SW 1271 (cell line): ENCODE measurements at places on chromosomes 2 and 18.

- no peak for DNase-seq
Measured at GRCh38 chr2:156294945-156295580, 37.5 kb downstream of the NR4A2 start.

DNA sequence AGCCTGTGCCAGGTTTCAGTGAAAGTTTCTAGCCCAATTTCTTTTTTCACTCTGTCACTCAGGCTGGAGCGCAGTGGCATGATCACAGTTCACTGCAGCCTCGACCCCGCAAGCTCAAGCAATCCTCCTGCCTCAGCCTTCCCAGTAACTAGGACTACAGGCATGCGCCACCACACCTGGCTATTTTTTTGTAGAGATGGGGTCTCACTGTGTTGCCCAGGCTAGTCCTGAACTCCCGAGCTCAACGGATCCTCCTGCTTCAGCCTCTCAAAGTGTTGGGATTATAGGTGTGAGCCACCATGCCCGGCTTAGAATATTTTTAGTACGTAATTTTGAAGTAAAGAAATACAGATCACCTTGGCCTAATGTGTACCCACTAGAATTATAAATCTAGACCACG, 87.1 kb downstream of the GORASP2 start:
- DNase-seq, result no peak

- no peak for DNase-seq
Measured at GRCh38 chr2:2633017-2633416, 301.9 kb upstream of the MYT1L start.

- DNase-seq, result no peak
Measured at GRCh38 chr2:191846515-191847476, at the start of gene CAVIN2. CAVIN2 (minus strand) TSS chr2:191847088; CDS start chr2:191846925, 163 bp downstream.

- DNase-seq, result no peak
Measured at GRCh38 chr2:219908538-219908937, 281.1 kb downstream of the SLC4A3 start.

GRCh38 chr2:172285010-172285621, 142.3 kb upstream of the ITGA6 start:
- DNase-seq, result no peak

- no peak for DNase-seq
Measured at GRCh38 chr2:142675398-142675797, 202.1 kb upstream of the KYNU start.

- no peak for DNase-seq
Measured at GRCh38 chr18:55323051-55323994, 264.7 kb downstream of the TCF4 start.

DNA sequence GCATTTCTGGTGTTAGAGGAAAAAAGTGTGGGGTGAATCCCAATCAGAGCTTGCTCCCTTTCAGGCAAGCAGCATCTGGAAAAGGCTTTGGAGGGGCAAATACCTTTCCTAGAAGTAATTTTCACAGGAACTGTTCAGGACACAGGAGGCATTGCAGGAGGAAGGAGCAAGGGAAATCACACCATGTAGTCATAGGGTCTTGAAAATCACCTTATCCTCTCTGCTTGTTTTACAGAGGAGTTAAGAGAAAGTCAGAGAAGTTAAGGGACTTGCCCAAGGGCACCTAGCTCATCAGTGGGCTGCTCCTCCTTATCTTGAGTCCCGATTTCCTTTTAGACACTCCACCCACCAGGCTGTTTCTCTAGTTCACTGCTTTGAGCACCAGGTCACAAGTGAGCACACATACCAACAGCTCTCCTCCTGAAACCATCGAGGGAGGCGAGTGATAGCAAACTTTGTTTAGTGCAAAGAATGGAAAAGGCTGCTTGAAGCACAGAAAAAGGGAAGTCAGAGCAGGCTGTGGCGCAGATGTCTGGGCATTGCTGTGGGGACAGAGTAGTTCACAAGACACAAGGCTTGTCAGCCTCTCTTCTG, 89.2 kb upstream of the CXCR4 start:
- DNase-seq, result no peak

GRCh38 chr2:48854681-48855080, 99.2 kb upstream of the LHCGR start:
- no peak for DNase-seq

DNA sequence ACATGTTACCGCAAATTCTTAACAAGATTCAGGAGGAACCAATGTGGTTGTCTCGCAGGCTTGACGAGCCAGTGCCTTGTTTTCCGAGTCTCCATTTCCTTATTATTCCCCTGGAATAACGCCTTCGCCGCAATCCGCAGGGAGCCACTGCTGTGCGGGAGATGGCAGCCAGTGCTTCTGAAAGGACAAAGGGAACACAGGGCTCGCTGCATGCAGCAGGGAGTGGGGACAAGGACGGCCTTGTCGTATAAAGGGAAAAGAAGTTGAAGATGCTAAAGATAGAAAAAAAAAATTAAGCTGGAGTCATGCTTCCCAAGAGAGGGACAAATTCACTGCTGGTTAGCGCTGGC, 221.4 kb downstream of the NDUFA10 start:
- DNase-seq, result no peak

- DNase-seq, result no peak
Measured at GRCh38 chr2:230312638-230313037, 14.4 kb upstream of the SP140L start.

DNA sequence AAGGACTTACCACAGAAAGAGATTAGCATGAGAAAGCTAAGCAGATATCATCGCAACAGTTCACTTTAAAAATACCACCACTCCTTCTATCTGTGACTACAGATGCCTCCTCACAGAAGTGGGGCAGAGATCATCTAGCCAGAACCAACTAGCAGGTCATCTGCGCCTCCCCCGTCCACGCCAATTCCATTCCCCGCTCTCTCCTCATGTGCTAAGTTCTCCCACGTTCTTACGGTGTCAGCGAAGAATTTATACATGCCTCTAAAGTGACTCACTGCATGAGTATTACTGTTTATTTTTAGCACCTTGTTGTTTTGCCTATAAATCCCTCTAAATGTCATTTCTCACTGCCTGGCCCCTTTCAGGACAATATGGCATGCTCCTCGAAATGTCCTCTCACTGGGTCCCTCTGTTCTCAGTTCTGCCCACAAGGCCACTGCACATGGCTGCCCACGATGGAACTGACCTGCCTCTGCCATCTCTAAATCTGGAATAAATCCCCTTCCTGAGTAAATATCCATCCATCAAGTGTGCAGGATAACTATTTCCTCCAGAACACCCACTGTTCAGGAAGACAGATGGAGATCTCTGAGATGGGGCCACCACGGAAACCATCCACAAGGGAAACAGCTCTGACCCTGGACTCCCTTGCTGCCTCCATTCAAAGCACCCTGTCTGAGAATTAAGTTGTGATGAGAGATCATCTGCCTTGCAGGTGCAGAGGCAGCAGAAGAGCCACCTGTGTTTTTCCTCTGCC, 137.7 kb downstream of the IRS1 start:
- peak; percentile 92 for DNase-seq

DNA sequence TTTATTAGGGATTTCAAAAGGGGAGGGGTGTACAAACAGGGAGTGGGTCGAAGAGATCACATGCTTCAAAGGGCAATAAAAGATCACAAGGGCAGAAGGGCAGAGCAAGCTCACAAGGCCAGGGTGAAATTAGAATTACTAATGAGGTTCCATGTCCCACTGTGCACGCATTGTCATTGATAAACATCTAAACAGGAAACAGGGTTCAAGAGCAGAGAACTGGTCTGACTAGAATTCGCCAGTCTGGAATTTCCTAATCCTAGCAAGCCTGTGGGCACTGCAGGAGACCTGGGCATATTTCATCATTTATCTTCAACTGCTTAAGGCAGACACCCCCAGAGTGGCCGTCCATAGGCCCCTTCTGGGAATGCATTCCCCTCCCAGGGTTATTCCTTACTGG, 408.2 kb downstream of the ZNF804A start:
- no peak for DNase-seq

GRCh38 chr18:13289481-13290205, 71.1 kb downstream of the LDLRAD4 start:
- DNase-seq, result no peak

- DNase-seq, result no peak
Measured at GRCh38 chr2:25740810-25741381, 67.5 kb upstream of the DTNB start.

GRCh38 chr2:203646266-203646864, 60.1 kb upstream of the CD28 start:
- no peak for DNase-seq

GRCh38 chr2:234678711-234679110, 181.8 kb upstream of the ARL4C start:
- no peak for DNase-seq

DNA sequence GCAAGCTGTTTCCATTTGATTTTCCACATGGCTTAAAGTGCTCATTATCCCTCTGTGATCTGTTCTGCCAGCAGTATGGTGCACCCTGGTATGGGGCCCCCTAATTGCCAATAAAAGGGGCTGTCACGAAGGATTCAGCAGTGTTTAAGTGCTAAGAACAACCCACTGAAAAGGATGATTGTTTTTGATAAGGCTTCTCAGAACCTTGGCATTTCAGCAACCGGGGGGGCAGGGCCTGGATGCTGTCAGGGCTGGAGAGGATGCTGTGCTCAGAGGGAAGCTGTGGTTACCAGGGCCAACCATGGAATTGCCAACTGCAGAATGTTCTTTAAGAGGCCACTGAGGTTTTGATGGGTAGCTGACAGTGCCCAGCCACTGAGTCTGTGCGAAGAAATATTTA, 117.8 kb downstream of the CTIF start:
- no peak for DNase-seq

GRCh38 chr2:98487806-98488189, 43.1 kb downstream of the INPP4A start:
- DNase-seq, result peak; percentile 7

DNA sequence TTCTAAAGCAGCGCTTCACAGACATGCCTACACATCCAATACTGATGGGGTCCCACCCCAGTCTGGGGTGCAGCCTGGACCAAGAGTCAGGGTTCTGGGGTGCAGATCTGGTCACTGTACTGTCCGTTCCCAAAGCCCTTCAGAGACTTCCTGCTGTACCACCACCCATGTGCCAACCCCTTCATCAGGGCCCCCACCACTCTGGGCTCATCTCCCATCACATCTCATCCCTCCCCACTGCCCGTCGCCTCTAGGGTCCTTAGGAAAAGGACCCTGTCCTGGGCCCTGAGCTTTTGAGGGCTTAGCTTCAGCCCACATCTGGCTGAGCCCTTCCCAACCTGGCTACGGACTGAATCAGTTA, 37.9 kb upstream of the ID2 start:
- no peak for DNase-seq

DNA sequence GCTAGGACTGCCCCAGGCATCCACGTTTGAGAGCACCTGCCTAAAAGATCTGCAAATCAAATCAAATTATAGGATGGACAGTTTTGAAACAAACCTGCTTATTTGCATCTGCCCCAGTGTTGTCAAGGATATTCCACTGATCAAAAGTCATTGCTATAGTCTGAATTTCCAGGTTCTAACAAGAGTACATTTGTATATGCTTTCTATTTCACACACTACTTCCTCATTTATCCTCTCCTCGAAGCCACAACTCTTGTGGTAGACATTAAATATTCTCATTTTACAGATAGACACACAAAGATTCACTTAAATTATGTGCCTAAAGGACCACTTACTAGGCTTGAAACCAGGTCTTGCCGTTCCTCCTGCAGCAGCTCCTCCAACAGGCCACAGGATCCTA, 11.9 kb upstream of the TET3 start:
- no peak for DNase-seq

- no peak for DNase-seq
Measured at GRCh38 chr18:32980896-32981295, 208.1 kb upstream of the KLHL14 start.

DNA sequence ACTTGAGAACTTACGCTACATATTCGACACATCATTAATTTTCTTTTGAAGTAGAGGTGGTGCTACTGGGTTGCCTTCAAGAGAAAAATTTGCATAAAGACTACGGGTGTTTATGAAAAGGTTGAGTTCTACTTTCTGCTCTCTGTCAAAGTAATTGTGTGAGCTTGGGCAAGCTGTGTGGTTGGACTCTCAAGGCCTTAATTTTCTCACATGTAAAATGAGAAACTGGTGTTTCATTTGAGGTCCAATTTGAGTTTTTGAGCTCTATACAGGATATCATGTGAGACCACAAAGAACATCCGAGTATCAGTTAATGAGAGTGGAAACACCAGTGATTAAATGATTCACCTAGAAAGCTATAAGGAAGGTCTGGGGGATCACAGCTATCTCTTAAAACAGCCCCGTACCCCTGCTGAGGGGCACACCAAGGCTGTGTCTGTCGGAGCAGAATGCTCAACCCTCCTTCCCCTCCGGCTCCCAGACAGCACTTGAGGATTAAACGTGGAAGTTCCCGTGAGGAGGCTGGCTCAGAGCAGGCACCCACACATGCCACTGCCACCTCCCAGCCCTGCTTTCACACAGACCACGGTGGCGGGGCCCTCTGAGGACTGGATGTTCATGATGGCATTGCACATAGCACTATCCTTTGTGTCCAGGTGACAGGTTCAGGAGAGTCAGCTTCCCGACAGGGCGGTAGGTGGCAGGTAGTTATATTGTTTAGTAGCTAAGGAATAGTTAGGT, 191.8 kb downstream of the RNF144A start:
- no peak for DNase-seq

DNA sequence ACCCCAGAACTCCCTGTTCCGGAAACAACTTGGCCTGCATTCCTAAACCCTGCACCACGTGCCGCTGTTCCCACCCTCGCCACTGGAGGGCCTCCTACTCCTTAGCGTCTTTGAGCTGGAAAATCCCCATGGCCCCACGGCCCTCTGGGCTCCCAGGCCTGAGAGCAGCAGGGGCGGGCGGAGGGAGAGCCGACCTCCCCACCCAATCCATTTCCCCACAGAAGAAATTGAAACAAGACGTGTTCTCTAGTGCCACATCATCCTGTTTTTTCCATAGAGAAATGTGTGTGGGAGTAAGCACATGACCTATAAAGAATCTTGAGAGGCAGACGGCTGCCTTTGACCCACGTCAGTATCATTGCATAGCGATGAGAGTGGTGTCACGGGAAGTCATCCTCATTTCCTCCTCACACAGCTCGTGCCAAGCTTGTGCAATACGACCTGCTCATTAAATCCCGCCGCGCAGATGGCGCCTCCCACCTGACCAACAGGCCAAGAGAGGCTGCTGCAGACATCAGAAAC, 79.2 kb downstream of the LAMA1 start:
- DNase-seq, result peak; percentile 55

GRCh38 chr18:62660691-62661090, 54.6 kb upstream of the PHLPP1 start:
- DNase-seq, result no peak

GRCh38 chr18:29459972-29460371, 1283.0 kb upstream of the CDH2 start:
- no peak for DNase-seq

DNA sequence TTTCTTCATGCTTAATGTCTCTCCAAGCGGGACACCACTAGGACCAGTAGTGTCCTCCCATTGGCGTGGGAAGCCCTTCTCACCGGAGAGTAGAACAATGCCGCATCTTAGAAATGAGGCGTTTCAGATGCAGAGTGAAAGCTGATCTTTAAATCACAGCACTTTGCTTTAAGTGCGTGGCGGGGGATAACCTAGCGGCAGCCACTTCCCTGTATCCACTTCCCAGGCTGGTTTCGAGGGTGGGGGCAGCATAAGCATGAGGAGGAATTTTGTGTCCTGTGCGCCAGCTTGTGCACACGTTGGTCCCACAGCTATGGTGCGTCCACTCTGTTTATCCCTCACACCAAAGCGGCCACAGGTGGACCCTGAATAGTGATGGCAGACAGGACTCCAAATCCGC, 63.1 kb downstream of the MBP start:
- DNase-seq, result no peak
